ENCODE measurements at places on chromosomes 6 and 20.
A peak's percentile ranks its signal among the peaks of the same experiment; 100 is the strongest.

- DNase-seq: no peak
Observed at GRCh38 chr6:109678240-109678639, 12.8 kb downstream of the AK9 start.

DNA sequence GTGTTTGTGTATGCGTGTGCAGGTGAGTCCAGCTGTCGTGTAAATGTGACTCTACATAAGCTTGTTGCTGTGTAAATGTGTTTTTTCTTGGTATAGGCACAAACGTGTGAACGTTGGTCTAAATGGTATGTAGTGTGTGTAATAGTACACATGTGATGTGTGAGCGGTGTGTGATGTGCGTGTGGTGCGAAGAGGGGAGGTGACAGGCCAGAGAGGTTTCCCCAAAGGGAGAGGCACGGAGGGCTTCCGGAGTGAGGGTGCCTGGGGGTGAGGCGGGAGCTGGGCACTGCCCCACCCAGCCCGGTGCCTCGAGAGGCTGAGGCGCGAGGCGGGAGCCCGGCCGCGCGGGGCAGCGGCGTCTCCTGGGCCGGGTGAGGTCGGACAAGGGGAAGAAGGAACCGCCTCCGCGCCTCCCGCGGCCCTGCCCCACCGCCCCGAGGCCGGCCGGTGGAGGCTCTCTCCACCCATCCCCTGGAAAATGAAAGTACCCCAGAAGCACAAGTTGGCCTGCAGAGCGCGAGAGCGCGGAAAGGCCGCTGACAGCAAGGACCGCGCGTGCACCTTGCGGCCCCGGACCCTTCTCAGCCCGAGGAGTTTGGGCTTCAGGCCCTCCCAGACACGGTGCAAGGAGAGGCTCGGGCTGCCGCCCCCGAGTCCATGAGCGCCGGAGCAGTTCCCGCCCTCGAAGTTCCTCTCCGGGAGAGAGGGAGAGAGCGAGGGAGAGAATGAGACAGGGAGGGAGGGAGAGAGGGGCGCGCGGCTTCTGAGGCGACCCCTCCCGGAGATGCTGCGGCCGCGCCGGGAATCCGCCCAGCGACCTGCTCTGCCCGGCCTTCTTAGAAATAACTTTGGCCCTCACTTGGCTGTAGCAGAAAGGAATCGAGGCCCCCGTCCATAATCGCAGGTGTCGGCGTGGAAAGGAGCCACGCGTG is 43.2 kb upstream of the OSTM1 start:
- no peak for DNase-seq

DNA sequence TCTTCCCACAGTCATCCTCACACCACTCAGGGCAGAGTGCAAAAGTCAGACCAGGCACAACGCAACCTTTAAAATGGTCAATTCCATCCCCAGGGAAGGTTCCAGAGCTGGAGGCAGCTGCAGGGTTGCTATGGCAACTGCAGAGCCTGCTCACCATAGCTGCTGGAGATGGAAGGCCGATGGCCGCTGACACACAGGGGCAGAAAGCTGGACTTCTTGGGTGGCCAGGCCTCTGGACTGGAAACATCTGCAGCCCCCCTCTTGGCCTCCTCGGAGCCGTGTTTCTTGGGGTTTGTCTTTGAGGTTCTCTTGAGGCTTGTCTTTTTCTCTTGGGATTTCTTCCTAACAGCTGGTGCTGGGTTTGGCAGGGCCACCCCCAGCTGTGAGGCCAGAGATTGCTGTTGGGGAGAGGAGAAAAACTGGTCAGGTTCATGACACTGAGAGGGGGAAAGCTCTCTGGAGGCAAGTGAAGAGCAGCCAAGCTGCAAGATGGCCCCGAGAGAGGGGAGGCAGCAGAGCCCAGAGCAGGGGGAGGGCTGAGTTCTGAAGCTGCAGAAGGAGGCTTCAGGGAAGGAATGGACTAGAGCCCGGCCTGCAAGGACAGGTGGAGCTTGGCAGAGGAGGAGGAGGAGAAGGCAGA is 10.2 kb downstream of the BNIP5 start:
- peak; percentile 47 for DNase-seq

DNA sequence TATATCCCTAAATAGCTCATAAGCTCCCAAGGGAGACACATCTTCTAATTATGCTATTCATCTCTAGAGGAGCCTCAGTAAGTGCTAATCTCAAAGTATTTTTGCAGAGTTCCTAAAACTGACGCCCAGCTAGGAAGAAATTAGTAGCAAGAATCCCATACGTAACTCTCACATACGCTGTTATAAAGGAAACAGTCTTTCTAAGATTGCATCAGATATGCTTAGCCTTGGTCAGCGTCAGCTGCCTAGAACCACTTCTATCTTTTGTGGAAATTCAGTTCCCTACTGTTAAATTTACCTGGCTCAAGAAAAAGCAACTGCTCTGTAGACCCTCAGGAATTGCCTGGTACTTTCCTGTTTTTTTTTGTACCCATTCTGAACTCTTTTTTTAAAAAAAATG is 13.6 kb downstream of the RIPOR2 start:
- no peak for DNase-seq

GRCh38 chr6:107692351-107692750 is 131.8 kb downstream of the SCML4 start:
- DNase-seq: no peak
